Fibroblast of villous mesenchyme (primary cell): ENCODE measurements at places on chromosomes 3 and 15. TPM values are rescaled to one million over a fixed set of nuclear protein-coding genes. Genes with fewer than 3 reads are reported as not detected.

Gene FETUB
- not detected in 2 replicates for total RNA-seq

Gene PPM1L
- total RNA-seq: 0.86 and 0.97 TPM in 2 replicates

Gene ITIH1
- total RNA-seq: not detected in 2 replicates

Gene CCDC54
- total RNA-seq: not detected in 2 replicates

Gene CD200
- total RNA-seq: 1.3 TPM in 2 replicates

Gene MINDY2
- 27.4 and 66.5 TPM in 2 replicates for total RNA-seq

Gene ST3GAL6
- total RNA-seq: 3.9 and 5.2 TPM in 2 replicates

Gene SNAPC5
- total RNA-seq: 14.2 and 17.4 TPM in 2 replicates

Gene SLC12A1
- not detected in 2 replicates for total RNA-seq

Gene ATP13A5
- not detected in 2 replicates for total RNA-seq

Gene GOLGA6D
- total RNA-seq: not detected in 2 replicates

Gene PLA2G4E
- not detected in 2 replicates for total RNA-seq

Gene PPARG
- 3.5 and 4.7 TPM in 2 replicates for total RNA-seq

Gene SPTBN5
- 0.32 and 0.43 TPM in 2 replicates for total RNA-seq

Gene CADM2
- total RNA-seq: under 0.01 and 0.32 TPM in 2 replicates

Gene RTP3
- 0.43 TPM in 1 of 2 replicates, not detected in the other for total RNA-seq

Gene UBP1
- 70.9 and 79.5 TPM in 2 replicates for total RNA-seq

Gene TNNC1
- total RNA-seq: 0.64 and 1.3 TPM in 2 replicates

Gene GOLGA8B
- 32.9 and 33.7 TPM in 2 replicates for total RNA-seq

Gene PLSCR1
- total RNA-seq: 32.2 and 34.5 TPM in 2 replicates

Gene CCR4
- not detected in 2 replicates for total RNA-seq

Gene SERPINI2
- total RNA-seq: not detected in 2 replicates

Gene PRC1
- 61.5 and 113 TPM in 2 replicates for total RNA-seq

Gene GPR176
- total RNA-seq: 111 and 120 TPM in 2 replicates

Gene HCLS1
- 0.86 and 4.8 TPM in 2 replicates for total RNA-seq

Gene RMDN3
- total RNA-seq: 17.3 and 17.4 TPM in 2 replicates

Gene SRGAP3
- total RNA-seq: 2.9 and 3.5 TPM in 2 replicates

Gene LXN
- 32.0 and 50.9 TPM in 2 replicates for total RNA-seq

Gene MAP1A
- 60.9 and 65.7 TPM in 2 replicates for total RNA-seq

Gene CFAP92
- total RNA-seq: under 0.01 TPM in 1 of 2 replicates, not detected in the other
